ENCODE measurements at places on chromosomes 12 and 14. TPM values are rescaled to one million over a fixed set of nuclear protein-coding genes. Genes with fewer than 3 reads are reported as not detected.

- peaks cover 2% of the 10 kb centered on the region for H3K27me3 ChIP-seq
- H3K4me3 ChIP-seq: no peak overlapping the region
- DNase-seq: no peak
- no peaks in the 10 kb centered on the region for H3K4me1 ChIP-seq
- no peak overlapping the region for H3K27ac ChIP-seq
- H3K36me3 ChIP-seq: no peaks in the 10 kb centered on the region
Measured at GRCh38 chr12:46133751-46134150, 135.1 kb downstream of the SLC38A1 start.

- H3K4me1 ChIP-seq: peaks cover 15% of the 10 kb centered on the region
- no peak overlapping the region for H3K4me3 ChIP-seq
- no peak overlapping the region for H3K27ac ChIP-seq
Measured at GRCh38 chr14:102389246-102389645, 26.5 kb downstream of the TECPR2 start.

DNA sequence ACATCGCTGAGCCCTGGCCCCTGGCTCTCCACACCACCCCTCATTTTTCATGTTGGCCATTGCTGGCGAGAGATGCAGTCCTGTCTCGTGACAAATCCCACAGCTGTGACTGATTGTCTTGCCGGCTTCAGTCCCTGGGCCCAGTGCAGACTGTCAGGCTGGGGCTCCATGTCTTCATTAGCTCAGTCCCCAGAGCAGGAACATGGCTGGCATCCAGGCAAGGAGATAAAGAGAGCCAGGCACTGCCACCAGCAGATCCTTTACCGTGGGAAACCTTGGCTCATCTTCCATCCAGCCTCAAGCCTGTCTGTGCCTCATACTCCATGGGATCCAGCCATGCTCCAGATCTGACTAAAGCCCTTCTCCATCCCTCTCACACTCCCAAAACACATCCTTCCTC, 284.7 kb upstream of the FKBP4 start:
- no peak for DNase-seq
- H3K4me1 ChIP-seq: peaks cover 3% of the 10 kb centered on the region
- H3K4me3 ChIP-seq: no peak overlapping the region

KLHL33 gene
- 0.05 TPM for total RNA-seq

PLEK2 gene
- 5.1 TPM for total RNA-seq

GLS2 gene
- total RNA-seq: 8.7 TPM
